Activated naive CD4-positive, alpha-beta T cell treated with anti-CD3 and anti-CD28 coated beads, Interleukin-2, amount 10 ng/mL, durations not matched to agents 7 days and 5 days (primary cell): ENCODE measurements at places on chromosomes 7 and 10.
A peak's percentile ranks its signal among the peaks of the same experiment; 100 is the strongest.

GRCh38 chr10:52571516-52572182 is 200.9 kb downstream of the MBL2 start:
- no peak for DNase-seq

- no peak for DNase-seq
These were observed 62.5 kb downstream of the NKX6-2 start for GRCh38 chr10:132723330-132723970.

GRCh38 chr10:122492006-122492405 is 30.7 kb downstream of the HTRA1 start:
- no peak for DNase-seq

DNA sequence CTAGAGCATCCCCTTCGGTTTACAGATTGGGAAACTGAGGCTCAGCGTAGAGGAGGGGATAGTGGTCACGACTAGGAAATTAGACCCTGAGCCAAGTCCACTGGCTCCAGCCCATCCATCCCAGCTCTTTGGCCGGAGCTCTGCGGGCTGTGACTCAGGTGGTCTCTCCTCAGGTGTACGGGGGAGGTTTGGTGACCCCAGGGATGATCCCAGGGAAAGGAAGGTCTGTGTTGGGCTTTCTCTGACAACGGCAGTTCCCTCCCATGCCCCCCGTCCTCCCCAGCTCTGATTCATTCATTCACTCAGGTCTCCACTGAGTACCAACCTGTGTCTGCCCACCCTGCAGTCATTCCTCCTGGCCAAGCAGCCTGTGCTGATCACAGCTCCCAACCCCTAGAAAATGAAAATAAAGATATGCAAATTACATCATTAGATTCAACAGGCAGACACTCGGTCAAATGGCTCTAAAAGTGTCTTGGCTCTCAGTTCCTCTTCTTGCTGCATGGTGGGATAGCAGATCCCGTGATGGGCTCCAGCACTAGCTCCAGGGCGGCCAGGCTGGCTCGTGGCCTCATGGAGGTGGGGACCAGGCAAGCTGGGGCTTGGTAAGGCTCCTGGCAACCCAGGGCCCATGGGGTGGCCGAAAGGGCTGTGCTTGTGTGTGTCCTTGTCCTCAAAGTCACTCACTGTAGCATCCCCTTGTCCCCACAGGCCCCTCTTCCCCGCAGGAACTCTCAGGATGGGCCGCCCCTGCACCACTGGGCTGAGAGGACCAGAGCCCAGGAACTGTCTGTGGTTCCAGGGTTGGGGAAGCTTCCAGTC is 37.8 kb downstream of the CLRN3 start:
- DNase-seq = no peak

DNA sequence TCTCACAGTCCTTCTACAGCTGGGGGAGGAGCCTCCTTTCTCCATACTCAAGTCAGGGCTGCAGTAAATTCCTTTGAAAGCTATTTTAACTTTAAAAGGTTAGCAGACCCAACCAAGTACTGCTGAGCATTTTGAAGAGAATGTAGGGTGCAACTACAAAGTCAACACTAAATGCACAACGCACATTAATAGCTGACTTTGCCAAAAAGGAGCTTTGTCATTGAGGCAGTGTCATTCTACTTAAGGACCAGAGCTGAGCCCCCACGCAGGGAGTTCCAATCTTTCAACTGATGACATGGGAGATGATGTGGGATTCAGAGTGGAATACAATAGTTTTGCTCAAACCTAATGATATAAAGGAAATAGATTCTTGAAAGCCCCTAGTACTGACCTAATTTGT is 20.3 kb downstream of the TECTB start:
- DNase-seq = no peak

DNA sequence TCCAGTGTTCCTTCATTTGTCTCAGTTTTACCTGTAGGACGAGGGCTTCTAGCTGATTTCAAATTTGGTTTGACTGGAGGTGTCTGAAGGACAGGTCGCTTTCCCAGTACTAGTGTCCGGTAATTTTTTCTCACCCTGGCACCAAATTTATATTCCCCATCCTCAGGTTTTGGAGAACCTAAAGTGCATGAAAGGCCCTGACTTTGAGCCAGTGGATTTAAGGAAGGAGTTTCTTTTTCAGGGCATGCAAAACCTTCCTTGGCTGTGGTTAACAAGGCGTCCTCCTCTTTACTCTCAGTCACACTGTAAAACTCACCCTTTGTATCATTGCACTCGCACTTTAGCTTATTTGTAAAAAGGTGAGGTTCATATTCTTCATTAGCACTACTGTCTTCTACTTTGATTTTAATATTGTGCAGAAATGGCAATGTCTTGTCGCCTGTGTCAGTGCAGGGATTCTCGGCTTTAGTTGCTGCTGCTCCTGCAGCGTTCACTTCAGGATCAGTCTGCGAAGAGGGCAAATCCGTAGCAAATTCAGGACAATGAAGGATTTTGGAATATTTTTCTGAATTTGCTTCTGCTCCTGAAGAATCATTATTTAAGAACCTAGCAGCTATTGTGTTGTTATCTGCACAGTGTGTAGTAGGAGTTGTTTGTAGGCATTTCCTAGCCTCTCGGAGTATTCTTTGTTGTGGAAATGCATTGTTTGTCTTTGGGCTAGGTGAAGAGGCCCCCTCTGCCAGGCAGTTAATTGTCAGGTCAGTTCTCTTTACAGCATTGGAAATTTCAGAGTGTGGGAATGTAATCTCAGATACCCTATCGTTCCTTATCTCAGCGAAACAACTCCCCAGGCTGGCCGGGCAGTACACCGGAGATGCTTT is 9.9 kb downstream of the SKIDA1 start:
- DNase-seq = no peak

- DNase-seq = no peak
These were observed 1342.6 kb downstream of the REEP3 start for GRCh38 chr10:64863836-64864235.

GRCh38 chr7:64990216-64990615 is 620 bp downstream of the ZNF117 start:
- no peak for DNase-seq

- no peak for DNase-seq
These were observed 46.2 kb downstream of the SEM1 start for GRCh38 chr7:96663457-96663856.

- no peak for DNase-seq
These were observed 163.9 kb downstream of the USP6NL start for GRCh38 chr10:11447586-11447985.

- no peak for DNase-seq
These were observed 79.2 kb downstream of the PHTF2 start for GRCh38 chr7:77877791-77878190.

GRCh38 chr10:98745645-98746044 is 298.9 kb upstream of the HPS1 start:
- DNase-seq = no peak

GRCh38 chr7:876972-877311 is 588 bp downstream of the GET4 start:
- no peak for DNase-seq

- DNase-seq = no peak
These were observed 45.5 kb downstream of the INSIG1 start for GRCh38 chr7:155343150-155343549.

- DNase-seq = no peak
These were observed 20.4 kb downstream of the ITGB8 start for GRCh38 chr7:20350996-20351692.

DNA sequence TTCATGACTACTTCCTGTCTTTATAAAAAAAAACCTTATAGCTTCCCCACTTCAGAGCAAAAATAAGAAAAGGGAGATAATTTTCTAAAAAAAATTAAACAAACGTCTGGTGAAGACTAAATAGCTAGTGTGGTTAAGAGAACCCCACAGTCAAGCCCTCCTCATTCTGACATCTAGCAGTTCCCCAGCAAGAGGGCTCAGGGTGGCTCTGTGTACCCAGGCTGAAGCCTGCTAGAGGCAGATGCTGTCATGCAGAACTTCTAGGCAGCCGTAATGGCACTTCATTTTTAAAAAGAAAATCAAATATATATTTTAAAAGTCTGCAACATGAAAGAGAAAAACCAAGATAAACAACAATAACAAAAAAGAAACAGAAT is 223.1 kb upstream of the KLF14 start:
- DNase-seq = peak; percentile 47

- no peak for DNase-seq
These were observed 444.6 kb downstream of the NRG3 start for GRCh38 chr10:82319562-82319961.

- no peak for DNase-seq
These were observed 132.7 kb downstream of the NEURL1 start for GRCh38 chr10:103626178-103626577.

GRCh38 chr7:50721160-50721559 is 61.5 kb downstream of the GRB10 start:
- DNase-seq = no peak

DNA sequence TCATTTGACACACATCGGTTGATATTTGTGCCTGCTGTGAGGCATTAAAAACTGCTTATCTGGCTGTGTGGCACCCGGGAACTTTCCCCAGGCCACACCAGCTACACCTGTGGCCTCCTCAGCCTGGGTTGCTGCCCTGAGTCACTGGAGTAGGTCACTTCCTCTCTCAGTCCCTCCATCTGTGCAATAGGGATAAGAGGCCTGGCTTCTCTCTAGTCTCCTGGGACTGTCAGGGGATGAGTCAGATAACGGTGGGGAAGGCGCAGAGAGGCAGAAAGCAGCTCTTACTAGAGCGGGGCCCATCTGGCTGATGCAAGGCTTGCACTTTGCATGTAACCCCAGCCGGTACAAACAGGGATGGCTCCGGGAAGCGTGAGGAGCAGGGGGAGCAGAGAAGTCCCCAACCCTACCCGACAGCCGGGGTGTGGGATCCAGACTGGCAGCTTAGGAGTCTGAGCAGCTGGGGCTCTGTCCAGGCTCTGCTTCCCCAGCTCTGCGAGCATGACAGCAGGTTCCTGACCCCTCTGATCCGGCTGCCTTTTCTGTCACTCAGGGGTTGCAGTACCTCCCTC is 34.0 kb downstream of the DNAJB12 start:
- DNase-seq = peak; percentile 70

GRCh38 chr10:48749254-48749787 is 64.6 kb downstream of the WDFY4 start:
- no peak for DNase-seq

DNA sequence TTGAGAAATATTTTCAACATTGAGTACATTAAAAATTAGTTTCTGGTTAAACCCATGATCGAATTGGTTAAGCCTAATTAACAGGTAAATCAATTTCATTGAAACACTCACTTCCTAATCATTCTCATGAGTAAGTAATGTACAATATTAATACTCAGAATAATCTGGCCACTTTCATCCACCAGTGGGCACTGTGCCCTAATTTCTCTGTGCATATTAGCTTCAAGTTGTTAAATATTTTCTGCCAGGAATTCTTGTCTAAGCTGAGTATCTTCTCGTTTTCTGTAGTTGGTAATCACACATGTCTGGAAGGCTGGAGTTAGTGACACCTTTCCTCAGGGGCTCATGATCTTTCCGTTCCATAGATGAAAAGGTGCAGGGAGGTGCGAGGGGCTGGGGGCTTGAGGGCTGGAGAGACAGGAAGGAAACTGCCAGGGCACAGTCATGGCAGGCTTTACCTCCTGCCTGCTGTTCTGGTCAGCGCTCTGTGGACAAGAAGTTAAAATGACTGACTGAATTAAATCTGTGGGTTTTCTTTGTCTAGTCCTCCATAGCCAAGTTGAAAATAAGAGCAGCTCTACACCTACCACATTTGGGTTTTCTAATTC is 71.9 kb downstream of the WIPF3 start:
- DNase-seq = peak; percentile 45

DNA sequence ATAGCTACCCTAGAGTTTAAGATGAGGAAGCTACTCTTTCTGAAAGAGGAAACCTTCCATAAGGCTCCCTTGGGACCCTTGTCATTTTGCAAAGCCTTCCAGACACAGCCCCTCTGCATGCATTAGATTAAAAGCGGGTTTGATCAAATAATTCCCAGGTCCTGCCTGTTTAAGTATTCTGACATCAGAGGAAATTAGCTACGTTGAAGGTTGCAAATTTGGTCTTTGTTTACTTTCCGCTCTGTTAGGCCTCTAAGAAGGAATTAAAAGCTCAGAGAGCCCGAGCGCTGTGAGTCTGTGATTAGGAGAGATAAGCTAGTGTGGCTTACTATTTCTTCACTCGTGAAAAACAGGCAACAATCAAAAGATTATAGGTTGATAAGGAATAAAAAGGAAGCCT is 1.4 kb upstream of the THSD7A start:
- DNase-seq = no peak
